Endothelial cell of umbilical vein (primary cell): ENCODE measurements at places on chromosomes 16 and 17.
A peak's percentile ranks its signal among the peaks of the same experiment; 100 is the strongest.

- no peak overlapping the region for H3K27ac ChIP-seq
- no peak for DNase-seq
- H3K36me3 ChIP-seq, result no peaks in the 10 kb centered on the region
- no peaks in the 10 kb centered on the region for H3K4me1 ChIP-seq
Observed at GRCh38 chr17:79668344-79669250, 57.7 kb upstream of the RBFOX3 start.

DNA sequence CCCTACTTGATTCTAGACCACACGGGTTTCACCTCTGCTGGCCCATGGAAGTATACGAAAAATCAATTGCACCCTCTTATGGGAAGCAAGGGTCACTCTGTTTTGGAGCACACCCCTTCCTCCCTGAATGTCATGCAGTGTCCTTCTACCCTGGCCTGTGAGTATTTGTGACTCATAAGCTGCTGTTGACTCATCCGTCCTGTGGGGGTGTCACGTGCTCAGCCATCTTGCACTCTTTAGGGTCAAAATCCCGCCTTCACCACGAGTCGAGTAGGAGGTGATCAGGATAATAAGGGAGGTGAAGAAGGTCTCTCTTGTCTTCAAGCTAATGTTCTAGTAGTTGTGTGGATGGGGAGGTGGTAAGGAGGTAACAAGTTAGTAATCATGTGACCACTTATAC, 341.0 kb upstream of the EEF2KMT start:
- no peaks in the 10 kb centered on the region for H3K36me3 ChIP-seq
- no peak overlapping the region for H3K4me3 ChIP-seq
- H3K27ac ChIP-seq, result no peak overlapping the region
- DNase-seq, result no peak
- no peaks in the 10 kb centered on the region for H3K27me3 ChIP-seq
- no peaks in the 10 kb centered on the region for H3K4me1 ChIP-seq

GRCh38 chr17:2024572-2025219, 438 bp downstream of the RTN4RL1 start:
- H3K4me1 ChIP-seq, result peaks cover 18% of the 10 kb centered on the region
- H3K36me3 ChIP-seq, result no peaks in the 10 kb centered on the region
- H3K27me3 ChIP-seq, result peaks cover 40% of the 10 kb centered on the region
- H3K4me3 ChIP-seq, result peak overlapping the region; percentile 27
- H3K27ac ChIP-seq, result no peak overlapping the region

DNA sequence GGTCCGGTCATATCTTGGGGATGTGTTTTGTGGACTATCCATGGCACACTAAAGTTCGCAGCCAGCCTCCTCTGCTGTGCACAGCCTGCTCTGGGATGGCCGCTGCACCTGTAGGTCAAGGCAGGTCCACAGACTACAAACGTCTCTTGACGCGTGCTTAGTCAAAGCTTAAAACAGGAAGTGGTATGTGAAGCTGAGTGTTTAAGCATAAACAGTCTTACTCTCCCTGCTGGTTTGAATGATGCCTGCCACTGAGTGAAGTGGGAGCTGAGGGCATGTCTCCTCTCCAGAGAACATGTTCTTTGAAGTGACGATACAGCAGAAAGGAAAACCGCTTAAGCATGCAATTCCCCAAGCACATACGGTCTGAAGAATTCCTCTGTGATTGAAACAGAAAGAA, 365.6 kb downstream of the SLC39A11 start:
- H3K36me3 ChIP-seq, result no peaks in the 10 kb centered on the region
- H3K27ac ChIP-seq, result no peak overlapping the region
- no peak for DNase-seq
- peaks cover 4% of the 10 kb centered on the region for H3K4me1 ChIP-seq

GRCh38 chr16:48605518-48606110, 4.4 kb downstream of the N4BP1 start:
- H3K27me3 ChIP-seq, result no peaks in the 10 kb centered on the region
- H3K27ac ChIP-seq, result no peak overlapping the region
- peaks cover 5% of the 10 kb centered on the region for H3K4me1 ChIP-seq
- no peaks in the 10 kb centered on the region for H3K36me3 ChIP-seq

DNA sequence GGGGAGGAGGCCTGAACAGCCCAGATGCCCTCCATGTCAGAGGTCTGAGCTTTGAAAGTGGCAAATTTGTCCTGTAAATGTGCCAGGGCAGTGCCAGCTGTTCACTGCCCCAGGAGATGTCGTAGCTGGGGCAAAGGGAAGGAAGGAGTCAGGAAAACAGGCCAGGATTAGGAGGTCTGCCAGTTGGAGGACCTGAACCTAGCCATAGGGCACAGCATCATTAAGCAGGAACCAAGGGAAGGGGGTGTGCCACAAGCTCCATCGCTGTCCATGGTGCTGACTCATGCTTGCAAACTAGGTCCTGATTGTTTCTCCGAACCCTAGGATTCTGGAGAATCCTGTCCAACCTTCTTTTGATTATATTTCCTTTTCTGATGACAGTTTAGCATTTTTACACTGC, 124.2 kb downstream of the TMEM132E start:
- no peaks in the 10 kb centered on the region for H3K27me3 ChIP-seq
- DNase-seq, result peak; percentile 24
- H3K27ac ChIP-seq, result no peak overlapping the region
- H3K4me1 ChIP-seq, result no peaks in the 10 kb centered on the region

- H3K4me3 ChIP-seq, result peak overlapping the region; percentile 78
- no peaks in the 10 kb centered on the region for H3K27me3 ChIP-seq
- H3K36me3 ChIP-seq, result peaks cover 12% of the 10 kb centered on the region
- H3K4me1 ChIP-seq, result peaks cover 35% of the 10 kb centered on the region
- DNase-seq, result peak; percentile 41
Observed at GRCh38 chr17:1643999-1644492, 1.5 kb downstream of the SCARF1 start.

DNA sequence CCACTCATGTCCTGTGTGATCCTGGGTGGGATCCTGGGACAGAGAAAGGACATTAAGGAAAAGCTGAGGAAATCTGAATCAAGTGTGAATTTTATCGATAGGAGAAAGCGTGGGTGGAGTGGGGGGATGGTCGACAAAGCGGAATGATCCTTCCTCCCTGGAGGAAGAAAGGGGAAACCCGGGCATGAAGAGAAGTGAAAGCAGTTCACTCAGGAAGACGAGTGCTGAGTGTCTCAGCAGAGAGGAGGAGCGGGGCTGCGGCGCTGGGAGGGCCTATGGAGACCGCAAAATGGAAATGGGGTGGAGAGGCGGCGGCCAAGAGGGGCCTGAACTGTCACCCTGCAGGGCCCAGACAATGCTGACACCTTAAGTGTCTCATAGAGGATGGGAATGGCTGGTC, 8.7 kb downstream of the ZDHHC7 start:
- H3K4me1 ChIP-seq, result peaks cover 12% of the 10 kb centered on the region
- no peak overlapping the region for H3K4me3 ChIP-seq
- H3K27me3 ChIP-seq, result no peaks in the 10 kb centered on the region
- DNase-seq, result no peak
- H3K27ac ChIP-seq, result no peak overlapping the region
